ENCODE measurements at places on chromosomes 7 and 10.

GRCh38 chr10:5387169-5387568 lies 17.5 kb downstream of the TUBAL3 start:
- DNase-seq: no peak

DNA sequence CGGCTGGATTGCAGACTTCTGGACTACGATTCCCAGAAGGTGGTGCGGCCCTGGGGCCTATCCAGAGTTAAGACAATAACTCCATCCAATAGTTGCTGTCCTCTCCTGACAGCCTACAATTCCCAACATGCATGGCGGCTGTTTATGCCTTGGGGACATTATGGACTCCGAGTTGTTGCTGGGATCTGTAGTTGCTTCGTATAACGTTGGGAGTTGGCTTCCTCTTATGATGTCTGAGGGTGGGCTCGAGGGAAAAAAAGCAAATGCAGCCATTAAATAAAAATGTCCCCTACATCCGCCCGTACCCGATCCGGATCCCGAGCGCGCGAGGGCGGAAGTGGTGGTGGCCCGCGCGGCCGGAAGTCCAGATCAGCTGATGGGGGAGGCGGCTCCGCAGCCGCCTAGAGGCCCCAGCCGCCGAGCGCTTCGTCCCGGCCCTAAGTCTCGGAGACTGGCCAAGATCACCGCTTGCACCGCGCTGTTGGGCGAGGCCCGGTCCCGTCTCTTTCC lies at the start of gene ZSWIM8:
TSS of gene ZSWIM8 (plus strand) at position 396 of the 510 bp plus-strand sequence. CDS start 273 bp downstream, outside the sequence.
- DNase-seq: peak; percentile 96

DNA sequence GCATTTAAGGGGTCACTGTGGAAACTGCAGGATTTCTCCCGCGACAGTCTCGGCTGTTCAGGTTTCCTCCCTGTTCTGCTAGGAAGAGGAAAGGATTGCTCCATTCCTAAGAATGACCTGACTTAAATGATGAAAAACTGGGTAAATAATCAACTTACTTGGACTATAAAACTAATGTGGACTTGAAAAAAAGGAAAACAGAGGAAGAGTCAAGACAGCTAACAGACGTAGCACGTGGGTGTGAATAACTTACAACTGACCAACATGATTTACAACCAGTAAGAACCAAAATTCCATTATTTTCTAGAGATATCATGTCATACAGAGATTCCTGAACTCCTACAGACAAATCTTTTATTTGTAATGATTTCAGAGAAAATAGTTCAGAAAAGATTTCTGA lies 93.8 kb downstream of the ADAM12 start:
- DNase-seq: no peak

GRCh38 chr10:12482587-12482986 lies 133.2 kb downstream of the CAMK1D start:
- no peak for DNase-seq

DNA sequence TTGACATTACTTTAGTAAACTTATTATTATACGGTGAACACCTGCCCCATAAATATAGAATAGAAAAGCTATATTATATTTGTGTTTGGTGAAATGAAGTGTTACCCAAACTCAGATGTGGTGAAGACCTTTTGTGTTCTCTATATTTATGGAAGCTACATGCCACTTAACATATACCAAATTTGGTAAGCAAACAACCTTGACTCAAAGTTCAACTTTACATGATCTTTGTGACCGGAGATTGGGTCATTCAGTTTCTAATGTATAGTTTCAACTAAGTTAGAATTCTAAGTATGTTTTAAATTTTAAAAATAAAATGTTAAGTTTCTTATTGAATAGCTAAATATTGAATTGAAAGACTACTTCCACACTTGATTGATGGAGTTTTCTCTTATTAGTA lies 288.6 kb upstream of the SEMA3D start:
- no peak for DNase-seq

GRCh38 chr10:86287966-86288579 lies 78.5 kb downstream of the GRID1 start:
- no peak for DNase-seq

- DNase-seq: no peak
Observed at GRCh38 chr7:108598914-108599580, 29.4 kb downstream of the DNAJB9 start.

- DNase-seq: peak; percentile 64
Observed at GRCh38 chr10:100998183-100998990, 1.2 kb upstream of the LZTS2 start.

DNA sequence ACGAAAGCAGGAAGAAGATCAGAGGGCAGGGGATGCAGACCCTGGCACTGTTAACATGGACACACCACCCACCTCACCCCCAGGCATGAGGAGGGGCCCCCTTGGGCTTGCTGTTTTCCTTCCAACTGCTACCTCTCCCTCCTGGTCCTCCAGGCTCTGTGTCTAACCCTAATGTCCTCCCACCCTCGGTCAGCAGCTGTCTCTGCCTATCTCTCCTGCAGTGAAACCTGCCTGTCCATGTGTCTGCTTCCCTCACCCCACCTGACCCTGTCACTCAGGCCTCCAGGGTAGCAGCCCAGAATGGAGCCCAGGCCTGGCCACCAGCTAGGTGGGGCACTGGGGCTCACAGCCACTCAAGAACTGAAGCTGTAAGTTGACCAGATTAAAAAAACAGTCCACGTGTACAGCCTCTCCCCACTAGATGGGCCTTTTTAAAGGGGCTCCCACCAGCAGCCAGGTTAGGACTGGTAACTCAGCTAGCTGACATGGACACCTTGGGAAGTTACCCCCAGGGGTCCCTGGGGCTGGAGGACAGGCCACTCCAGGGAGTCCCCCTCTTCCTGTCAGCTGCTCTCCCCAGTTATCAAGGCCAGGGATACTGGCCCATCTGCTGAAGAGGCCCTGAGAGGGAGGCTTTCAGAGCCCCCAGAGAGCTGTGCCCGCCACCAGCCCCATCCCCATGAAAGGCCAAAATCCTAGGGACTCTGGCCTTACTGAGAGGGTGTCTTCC lies 1.5 kb downstream of the SMARCD3 start:
- DNase-seq: no peak

GRCh38 chr7:40327873-40328272 lies 193.1 kb downstream of the SUGCT start:
- DNase-seq: no peak

DNA sequence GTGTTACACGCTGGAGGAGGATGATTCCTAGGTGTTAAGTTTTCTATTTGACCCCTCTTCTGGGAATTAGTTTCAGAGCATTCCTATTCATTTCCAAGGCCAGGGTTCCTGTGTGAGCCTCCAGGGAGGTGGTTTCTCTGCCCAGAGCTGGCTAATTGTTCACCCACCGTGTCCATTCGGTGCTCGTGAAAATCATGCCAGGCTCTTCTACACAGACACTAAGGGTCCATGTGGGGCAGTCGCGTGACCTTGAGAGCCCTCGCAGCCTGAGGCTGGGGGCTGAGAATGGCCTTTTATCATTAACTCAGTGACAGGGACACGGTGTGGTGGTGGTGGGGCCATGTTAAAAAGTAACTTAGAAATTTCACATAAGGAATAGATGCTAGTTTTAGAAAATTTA lies 83.7 kb downstream of the EMX2 start:
- no peak for DNase-seq

- peak; percentile 13 for DNase-seq
Observed at GRCh38 chr7:152336754-152337368, 98.9 kb downstream of the KMT2C start.

GRCh38 chr10:13337128-13337826 lies 10.8 kb downstream of the SEPHS1 start:
- DNase-seq: no peak

DNA sequence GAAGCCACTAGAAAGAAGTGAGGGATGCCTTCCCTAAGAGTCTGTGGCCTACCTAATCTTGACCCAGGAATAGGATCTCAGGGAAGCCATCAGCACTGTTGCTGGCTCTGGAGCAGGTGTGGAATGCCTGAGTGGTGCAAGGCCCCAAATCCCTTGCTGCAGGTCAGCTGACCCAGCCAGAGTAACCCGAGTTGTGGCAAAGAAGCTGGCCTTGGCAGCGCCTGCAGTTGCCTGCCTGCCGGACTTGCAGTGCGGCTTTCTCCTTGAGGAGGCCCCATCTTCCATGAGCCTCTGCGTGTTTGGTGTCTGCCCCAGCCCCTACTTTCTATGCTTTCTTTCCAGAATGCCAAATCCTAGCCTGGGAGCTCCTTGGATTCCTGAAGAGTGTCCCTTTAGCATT lies 5.8 kb downstream of the KIAA1217 start:
- no peak for DNase-seq

DNA sequence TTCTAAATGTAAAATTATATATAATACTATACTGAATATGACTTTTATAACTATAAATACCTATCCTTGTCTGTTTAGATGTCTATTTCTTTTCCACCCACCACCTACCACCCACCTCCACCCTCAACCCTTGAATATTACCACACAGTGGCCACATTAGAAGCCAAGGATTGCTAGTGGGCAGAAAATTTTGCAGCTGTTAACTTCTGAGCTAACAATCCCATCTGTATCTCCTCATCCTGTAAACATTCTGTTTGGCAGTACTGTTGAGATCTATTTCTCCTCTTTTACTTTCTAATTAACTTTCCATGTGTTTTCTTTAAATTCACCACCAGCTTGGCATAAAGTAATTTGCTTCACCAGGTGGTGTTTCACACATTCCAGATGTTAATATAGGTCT lies 281.1 kb upstream of the BMPER start:
- DNase-seq: no peak

- no peak for DNase-seq
Observed at GRCh38 chr7:133099633-133100286, 17.9 kb upstream of the CHCHD3 start.

- no peak for DNase-seq
Observed at GRCh38 chr7:44133295-44133694, 7.8 kb downstream of the MYL7 start.

DNA sequence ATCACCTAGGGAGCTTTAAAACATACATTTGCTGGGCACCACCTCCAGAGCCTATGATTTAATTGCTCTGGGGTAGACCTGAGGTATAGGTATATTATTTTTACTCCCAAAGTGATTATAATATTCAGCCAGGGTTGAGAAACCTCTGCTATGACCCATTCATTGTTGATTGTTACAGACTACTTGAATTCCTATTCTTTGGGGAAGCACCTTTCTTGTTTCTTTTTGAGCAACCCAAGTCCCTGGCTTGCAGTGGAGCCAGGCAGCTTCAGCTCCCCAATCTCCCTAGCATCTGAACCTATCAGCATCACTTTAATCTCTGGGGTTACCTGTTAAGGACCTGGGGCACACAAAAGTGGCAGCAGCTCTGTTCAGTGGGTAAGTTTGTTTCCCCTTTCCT lies 8.6 kb downstream of the PRKG1 start:
- DNase-seq: no peak

- DNase-seq: no peak
Observed at GRCh38 chr7:77877791-77878190, 79.2 kb downstream of the PHTF2 start.

- peak; percentile 77 for DNase-seq
Observed at GRCh38 chr10:323651-324293, 188.5 kb downstream of the ZMYND11 start.

GRCh38 chr10:133438711-133439273 lies 14.4 kb upstream of the SPRN start:
- DNase-seq: no peak

- no peak for DNase-seq
Observed at GRCh38 chr10:24617771-24618396, 105.8 kb downstream of the ARHGAP21 start.

- no peak for DNase-seq
Observed at GRCh38 chr7:108034586-108034985, 31.6 kb upstream of the LAMB1 start.

- no peak for DNase-seq
Observed at GRCh38 chr10:48770561-48771089, 86.0 kb downstream of the WDFY4 start.

DNA sequence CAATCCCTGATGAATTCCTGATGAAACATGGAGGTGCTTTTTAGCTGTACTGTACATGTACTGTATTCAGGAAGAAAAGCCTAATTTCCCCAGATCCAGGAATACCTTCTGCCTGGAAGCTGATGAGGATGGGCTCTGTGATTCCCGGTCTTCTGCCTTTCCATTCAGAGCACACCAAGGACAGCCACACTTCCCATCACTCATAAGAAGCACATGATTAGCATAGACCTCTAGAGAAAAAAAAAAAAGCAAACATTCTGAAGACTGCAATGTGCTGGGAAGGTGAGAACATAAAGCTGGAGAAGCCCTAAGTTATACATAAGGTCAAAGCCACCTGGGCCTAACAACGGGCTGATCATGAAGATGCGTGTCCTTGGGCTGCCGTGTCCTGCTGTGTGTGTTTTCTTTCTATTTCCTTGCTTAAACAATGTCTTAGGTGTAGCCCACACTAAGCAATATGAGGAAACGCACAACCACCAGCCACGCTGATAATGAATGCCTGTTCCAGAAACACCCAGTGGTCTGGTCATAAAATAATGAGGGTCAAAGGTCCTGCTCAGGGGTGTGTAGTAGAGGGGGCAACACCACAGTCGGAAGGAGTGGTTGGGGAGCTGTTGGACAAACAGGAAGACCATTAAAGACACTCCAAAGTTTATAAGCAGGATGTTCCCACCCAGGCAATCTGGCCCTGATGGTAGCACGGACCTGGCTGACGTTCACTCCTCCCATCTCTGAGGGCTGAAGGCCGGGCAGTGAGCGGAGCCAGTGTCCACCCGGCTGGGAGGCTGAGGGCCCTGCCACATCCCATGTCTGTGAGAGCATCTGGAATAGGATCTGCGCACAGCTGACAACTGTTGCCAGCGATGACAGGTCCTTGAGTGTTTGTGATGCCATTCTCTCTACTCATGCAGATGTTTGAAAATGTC lies 7.9 kb downstream of the PKD1L1 start:
- no peak for DNase-seq

- DNase-seq: no peak
Observed at GRCh38 chr7:134777470-134777869, 2.0 kb upstream of the CALD1 start.

- no peak for DNase-seq
Observed at GRCh38 chr7:80732630-80733029, 94.2 kb downstream of the CD36 start.

DNA sequence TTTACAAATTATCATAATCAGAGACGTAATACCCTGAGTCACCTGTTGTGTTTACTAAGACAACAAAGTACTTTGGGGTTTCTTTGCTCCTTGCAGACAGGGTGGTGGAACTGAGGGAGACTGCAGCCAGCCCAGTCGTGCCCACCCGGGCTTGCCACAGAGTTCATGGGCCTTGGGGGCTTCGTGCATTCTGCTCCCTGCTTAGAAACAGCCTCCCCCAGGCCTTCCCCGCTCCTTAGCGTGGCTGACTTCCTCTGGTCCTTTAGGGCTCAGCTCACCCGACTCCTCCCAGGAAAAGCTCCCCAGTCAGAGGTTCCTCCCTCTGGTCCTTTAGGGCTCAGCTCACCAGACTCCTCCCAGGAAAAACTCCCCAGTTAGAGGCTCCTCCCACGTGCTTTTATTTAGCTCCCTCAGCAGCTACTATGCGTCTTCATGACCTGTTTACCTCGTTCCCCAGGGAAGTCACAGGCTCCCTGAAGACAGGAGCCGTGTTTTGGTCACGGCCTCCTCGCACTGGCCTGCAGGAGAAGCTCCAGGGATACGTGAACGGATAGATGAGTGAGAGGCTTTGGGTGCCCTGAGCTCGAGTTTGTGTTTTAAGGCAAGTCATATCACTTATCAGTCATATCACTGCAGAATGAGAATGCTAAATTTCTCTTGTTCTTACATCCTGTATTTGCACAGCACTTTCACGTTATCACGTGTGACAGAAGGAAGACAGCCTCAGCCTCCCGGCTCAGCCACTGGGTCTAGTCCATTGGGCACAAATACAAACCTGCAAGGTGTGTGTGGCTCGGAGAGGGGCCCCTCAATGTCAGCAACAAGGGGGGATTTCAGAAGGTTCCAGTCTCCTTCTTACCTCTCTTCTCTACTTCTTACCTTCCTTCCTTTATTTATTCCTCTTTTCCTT lies 52.7 kb upstream of the VIPR2 start:
- no peak for DNase-seq

All from astrocyte of the cerebellum (primary cell).